ENCODE measurements at places on chromosomes 1 and 21.

DNA sequence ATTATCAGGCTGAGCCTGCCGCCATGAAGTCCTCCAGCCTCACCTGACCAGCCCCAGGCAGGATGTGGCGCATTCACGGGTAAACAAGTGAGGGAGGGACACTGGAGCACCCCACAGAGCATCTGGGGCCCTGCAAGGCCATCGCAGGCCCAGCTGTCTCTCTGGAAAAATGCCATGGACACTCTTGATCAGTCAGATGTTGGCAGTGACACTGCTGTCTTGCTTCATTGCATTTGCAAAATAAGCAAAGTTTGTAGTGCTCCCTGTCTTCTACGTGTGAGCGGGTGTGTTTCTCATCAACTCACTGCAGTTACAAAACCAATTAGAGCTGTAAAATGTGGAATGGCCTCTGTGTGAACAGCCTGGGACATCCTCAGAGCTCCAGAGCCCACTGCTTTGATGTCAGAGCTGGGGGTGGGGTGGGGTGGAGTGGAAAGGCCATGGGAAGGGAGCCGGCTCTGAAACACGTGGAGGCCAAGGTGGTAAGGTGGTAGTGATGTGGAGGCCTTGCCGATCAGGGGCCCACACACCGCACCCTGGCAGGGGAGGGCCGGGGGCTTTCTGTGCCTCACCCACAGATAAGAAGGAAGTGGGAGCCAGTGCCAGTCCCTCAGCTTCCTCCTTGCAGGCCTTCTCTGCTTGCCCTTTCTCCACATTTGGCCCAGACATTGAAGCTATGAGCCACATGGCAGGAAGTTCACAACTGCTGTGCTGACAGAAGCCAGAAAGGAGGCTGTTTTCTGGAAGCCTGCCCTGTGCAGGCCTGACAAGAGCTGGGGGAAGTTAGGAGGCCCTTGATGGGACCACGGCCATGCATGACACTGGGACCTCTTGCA lies 254.9 kb downstream of the RHOU start:
- DNase-seq = no peak

GRCh38 chr1:17895986-17896385 lies 140.9 kb downstream of the ACTL8 start:
- DNase-seq = no peak

DNA sequence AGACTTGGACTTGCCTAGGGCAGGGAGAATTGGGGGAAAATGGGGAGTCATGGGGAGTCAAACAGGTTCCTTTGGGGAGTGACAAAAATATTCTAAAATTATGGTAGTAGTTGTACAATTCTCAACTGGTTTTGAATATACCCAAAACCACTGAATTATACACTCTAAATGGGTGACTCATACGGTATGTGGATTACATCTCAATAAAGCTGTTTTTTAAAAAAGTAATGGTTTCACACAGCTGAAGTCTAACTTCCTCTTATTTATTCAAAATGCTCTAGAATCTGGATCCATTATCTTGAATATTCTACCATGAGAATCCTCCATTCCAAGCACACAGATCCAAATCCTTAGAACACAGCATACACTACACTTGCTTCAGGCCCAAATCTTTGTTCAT lies 11.1 kb downstream of the EIF4G3 start:
- no peak for DNase-seq

DNA sequence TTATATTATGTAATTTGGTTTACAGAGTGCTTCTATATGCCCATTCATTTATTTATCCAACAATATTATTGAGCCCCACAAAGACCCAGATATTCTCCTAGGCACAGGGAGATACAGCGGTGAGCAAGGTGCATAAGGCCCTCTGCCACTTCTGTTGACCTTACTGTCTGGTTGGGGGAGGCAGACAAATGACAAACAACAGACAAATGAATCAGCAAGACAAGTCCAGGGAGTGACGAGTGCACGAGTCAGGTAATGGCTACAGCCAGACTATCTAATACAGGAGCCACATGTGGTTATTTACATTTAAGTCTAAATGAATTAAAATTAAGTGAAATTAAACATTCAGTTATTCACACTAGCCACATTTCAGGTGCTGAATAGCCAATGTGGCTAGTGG lies 22.0 kb upstream of the BCAR3 start:
- peak; percentile 60 for DNase-seq

- no peak for DNase-seq
Observed at GRCh38 chr1:112312315-112312714, 83.7 kb upstream of the CTTNBP2NL start.

- DNase-seq = no peak
Observed at GRCh38 chr1:21559788-21560567, 50.8 kb downstream of the ALPL start.

DNA sequence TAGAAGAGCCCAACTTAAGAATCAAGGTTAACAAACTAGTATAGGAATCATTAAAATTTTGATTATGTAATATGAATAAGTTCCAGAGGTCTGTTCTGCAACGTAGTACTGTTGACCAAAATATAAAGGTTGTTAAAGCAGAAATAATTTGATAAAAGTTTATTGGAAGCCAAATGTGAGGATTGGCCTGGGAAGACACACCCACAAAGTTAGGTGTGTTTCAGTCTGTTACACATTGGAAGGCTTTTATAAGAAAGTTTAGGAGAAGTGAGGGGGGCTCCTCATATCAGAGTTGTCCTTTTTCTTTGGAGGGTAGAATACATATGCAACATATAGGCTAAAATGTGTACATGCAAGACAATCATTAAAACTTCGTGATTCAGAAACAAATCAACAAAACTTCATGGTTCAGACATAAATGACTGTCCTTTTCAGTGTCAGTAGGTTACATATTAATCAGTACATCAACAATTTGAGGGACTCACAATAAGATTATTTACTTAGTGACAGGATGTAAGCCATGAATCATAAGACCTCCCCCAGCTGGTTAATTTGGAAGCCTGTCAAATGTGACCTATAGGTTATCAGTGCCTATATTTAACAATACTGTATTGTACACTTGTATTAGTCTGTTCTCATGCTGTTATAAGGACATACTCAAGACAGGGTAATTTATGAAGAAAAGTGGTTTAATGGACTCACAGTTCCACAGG lies 245.0 kb upstream of the B3GALT2 start:
- DNase-seq = peak; percentile 27

- no peak for DNase-seq
Observed at GRCh38 chr1:14924455-14925331, 228.9 kb upstream of the TMEM51 start.

DNA sequence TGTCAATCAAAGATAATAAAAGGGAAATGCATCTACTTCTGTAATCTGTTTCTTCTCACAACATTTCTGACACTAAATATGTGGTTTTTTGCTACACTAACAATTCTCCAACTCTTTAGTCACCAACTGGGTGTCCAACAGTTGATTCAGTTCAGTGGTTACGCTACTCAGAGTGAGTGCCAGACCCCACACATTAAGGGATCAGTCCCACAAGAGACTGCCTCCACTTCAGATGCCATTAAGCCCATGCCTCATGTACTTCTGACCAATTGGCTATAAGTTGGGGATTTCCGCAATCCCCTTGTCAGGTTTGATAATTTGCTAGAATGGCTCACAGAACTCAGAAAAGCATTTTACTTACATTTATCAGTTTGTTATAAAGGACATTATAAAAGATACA lies 28.4 kb downstream of the RNF2 start:
- no peak for DNase-seq

DNA sequence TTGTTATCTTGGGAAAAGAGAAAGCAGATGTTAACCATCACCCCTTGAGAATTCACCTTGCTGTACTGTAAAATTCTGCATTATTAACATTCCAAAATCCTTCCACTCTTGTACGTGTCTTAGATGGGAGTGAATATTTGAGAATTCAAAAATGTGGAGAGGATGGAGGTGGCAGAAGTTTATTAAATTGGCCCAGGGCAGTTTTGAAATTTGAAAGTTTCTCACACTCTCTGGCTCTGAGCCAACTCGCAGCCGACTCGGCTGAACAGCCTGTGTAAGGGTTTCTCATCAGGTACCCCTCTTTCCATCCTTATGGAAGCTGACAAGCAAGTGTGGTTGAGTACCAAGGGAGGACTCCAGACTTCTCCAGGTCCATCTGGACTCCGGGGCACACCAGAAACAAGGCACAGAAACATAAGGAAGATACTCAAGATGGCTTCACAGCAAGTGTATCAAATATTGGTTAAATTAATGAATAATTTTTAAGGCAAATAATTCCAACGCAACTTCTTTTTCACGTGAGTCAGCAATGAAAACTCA lies 45.1 kb downstream of the RRAGC start:
- no peak for DNase-seq

GRCh38 chr1:40633931-40634376 lies 31.5 kb downstream of the RIMS3 start:
- no peak for DNase-seq

DNA sequence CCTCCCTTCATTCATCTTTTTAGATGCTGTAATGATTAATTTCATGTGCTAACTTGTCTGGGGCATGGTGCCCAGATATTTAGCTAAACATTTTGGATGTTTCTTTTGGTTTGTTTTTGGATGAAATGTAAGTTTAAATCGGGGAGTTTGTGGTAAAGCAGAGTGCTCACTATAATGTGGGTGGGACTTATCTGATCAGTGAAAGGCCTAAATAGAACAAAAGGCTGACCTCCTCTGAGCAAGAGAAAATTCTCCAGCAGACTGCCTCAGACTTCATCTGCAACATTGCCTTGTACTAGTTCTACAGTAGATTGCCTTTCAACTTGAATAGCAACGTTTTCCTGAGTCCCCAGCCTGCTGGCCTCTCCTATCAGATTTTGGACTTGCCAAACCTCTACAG lies 183.6 kb downstream of the S1PR1 start:
- DNase-seq = no peak

DNA sequence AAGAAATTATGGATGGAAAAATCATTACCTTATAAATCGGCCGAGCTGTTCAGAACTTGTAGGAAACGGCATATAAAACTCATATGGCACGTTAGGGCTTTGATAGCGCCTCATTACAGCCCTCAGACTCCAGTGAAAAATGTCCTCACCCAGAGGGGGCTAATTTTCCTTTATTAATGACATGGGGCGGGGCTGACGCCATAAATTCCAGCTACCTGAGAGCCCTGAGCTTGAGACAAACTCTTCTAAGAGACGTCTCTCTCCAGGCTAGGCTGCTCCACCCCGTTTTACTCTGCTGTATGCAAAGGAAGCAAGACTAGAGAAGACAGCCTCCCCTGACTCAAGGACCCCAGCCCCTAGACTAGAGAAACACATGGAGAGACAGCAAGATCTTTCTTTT lies 149.4 kb downstream of the TRABD2B start:
- no peak for DNase-seq

DNA sequence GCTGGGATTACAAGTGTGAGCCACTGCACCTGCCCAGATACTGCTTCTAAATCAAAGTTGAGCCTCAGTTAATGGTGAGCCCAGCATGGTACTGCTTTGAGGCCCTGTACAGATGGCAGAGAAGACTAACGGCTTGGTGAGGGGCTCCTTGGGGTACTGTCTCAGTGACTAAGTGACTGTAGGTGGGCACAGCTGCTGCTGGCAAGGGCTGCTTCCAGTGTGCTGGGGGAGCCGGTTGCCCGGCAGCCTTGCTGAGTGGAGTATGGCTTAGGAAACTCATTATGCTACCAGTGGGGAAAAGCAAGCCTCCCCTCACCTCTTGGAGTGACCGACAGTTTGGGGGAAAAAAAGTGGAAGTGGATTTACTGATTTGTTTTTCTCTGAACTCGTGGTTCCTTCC lies 23.6 kb upstream of the ARHGEF10L start:
- no peak for DNase-seq

DNA sequence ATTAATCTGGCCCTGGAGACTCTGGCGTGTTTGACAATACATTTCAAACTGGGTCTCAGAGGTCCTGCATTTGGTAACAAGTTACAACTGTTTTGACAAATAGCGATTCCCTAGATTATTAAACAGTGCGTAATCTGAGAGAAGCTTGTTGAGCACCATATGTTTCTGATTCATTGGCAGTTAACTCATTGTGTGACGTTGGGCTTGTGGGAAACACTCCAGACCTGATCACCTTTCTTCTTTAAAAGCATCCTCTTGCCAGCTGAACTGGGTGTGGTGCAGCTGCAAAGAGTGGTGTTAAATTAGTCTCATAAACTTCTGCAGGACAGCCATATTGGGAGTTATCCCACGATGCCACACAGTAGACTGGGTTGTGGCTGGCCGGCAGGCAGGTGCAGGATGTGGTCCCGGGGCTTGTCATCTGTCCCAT lies 82.7 kb downstream of the CDC7 start:
- peak; percentile 59 for DNase-seq
